ENCODE measurements at places on chromosomes 5 and 9. TPM values are rescaled to one million over a fixed set of nuclear protein-coding genes. Genes with fewer than 3 reads are reported as not detected.
A peak's percentile ranks its signal among the peaks of the same experiment; 100 is the strongest.

DNA sequence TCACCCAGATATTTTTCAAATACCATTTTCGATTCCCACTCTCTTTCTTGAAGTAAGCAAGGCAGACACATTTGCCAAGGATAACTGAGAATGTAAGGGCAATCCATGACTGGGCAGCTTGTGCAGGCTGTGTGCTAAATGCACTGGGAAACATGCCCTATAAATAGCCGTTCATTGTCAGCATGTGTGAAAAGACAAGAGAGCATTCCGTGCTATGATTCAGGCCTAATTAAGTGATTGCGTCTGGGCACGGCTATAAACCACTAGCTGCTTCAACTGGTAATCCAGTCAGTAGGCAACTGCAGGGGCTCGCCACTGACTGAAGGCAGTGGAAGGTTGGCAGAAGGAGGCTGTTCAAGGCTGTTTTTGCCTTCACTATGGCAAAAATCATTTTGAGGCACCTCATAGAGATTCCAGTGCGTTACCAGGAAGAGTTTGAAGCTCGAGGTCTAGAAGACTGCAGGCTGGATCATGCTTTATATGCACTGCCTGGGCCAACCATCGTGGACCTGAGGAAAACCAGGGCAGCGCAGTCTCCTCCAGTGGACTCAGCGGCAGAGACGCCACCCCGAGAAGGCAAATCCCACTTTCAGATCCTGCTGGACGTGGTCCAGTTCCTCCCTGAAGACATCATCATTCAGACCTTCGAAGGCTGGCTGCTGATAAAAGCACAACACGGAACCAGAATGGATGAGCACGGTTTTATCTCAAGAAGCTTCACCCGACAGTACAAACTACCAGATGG is at the start of gene HSPB3:
Gene HSPB3, plus strand, starts transcription at position 287 of the 745 bp plus-strand sequence. Its CDS starts 91 bp downstream, at position 378.
- H3K4me1 ChIP-seq = peaks cover 22% of the 10 kb centered on the region
- DNase-seq = peak; percentile 82
- no peak within 1 kb of the TSS for H3K27ac ChIP-seq
- H3K36me3 ChIP-seq = no peaks in the 10 kb centered on the region
- no peaks in the 10 kb centered on the region for H3K27me3 ChIP-seq
- no peak within 1 kb of the TSS for H3K4me3 ChIP-seq

The TNFSF15 gene
- total RNA-seq = not detected

- H3K27ac ChIP-seq = no peak overlapping the region
- H3K4me1 ChIP-seq = no peaks in the 10 kb centered on the region
Observed at GRCh38 chr5:19626211-19626610, 361.8 kb downstream of the CDH18 start.

DNA sequence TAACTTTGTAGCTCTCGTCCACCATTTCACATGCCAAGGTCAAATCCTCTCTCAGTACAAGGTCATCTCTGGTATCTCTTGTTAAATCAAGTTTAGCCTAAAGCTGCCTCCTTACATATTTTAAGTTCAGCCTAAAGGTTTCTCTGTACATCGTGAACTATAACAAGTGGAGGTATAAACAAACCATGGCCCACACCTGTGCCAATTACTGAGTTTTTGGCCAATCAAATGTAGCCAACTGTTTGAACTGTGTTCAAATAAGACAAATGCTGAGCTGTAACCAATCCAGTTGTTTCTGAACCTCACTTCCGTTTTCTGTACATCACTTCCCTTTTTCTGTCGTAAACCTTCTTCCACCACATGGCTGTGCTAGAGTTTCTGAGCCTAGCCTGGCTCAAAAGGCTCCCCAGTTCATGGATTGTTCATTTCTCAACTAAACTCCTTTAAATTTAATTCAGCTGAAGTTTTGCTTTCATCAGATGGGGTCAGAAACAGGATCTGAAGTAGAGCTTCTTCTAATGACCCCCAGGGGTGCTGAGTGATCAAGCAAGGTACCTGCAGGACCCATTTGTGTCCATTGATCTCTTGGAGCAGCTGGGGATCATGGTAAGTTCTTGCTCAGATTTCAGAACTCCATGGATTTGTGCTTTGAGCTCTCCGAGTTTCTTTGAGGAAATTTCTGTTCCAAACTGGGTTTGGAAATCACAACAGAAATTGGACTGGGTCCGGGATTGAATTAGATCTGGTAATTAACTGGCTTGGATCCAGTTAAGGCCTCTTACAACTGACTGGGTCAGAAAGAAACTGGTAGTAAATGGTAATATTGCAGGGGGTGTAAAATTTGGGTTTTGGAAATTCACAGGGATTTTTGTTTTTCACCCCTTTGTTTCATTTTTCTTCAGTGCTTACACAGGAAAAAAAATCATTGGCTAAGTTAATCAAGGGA is 11.0 kb upstream of the NANS start:
- no peaks in the 10 kb centered on the region for H3K27me3 ChIP-seq
- no peaks in the 10 kb centered on the region for H3K4me1 ChIP-seq
- DNase-seq = no peak
- no peaks in the 10 kb centered on the region for H3K36me3 ChIP-seq

- DNase-seq = no peak
- no peaks in the 10 kb centered on the region for H3K27me3 ChIP-seq
- no peaks in the 10 kb centered on the region for H3K4me1 ChIP-seq
- H3K27ac ChIP-seq = no peak overlapping the region
Observed at GRCh38 chr9:13970426-13970825, 343.5 kb downstream of the NFIB start.

DNA sequence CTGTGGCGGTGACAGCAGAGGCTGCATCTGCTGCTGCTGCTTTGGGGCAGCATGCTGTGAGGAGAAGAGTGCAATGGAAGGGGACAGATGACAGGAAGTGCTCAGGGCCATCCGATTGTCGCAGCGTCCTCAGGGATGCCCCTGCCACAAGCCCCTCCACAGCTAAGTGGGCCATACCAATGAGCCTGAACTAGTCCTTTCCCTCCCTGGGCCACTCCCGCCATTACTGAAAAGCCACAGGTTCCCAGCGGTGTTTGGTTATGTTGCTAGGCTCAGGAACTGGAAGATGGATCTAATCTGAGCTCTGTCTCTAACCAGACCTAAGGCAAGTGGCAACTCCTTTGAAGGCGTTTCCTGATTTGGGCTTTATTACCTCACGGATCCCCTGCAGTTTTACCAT is 109.2 kb downstream of the GAPVD1 start:
- H3K4me3 ChIP-seq = no peak overlapping the region
- H3K27ac ChIP-seq = no peak overlapping the region

The RELL2 gene
- 6.6 TPM for total RNA-seq

- H3K4me1 ChIP-seq = no peaks in the 10 kb centered on the region
- no peaks in the 10 kb centered on the region for H3K36me3 ChIP-seq
- no peak overlapping the region for H3K27ac ChIP-seq
- DNase-seq = no peak
- H3K27me3 ChIP-seq = no peaks in the 10 kb centered on the region
Observed at GRCh38 chr5:116404016-116404415, 170.6 kb downstream of the SEMA6A start.

DNA sequence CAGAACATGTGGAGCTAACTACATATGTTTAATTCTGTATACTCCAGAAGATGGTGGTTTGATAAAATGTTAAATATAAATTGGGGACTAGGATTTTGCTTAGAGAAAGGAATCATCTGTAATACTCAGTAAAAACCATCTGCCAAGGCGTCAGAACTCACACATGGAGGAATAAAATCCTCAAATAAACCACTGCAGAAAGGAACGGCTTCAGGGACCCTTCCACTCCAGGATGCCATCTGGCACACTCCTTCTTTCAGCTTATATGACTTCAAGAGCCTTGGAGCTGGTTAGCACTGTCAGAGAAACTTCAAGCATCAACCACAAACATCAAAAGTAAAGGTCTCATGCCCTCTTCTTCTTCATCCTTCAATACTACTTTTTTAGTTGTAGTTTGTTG is 360.6 kb downstream of the PLK2 start:
- no peak for DNase-seq
- no peak overlapping the region for H3K4me3 ChIP-seq
- H3K27me3 ChIP-seq = no peaks in the 10 kb centered on the region
- H3K36me3 ChIP-seq = no peaks in the 10 kb centered on the region

DNA sequence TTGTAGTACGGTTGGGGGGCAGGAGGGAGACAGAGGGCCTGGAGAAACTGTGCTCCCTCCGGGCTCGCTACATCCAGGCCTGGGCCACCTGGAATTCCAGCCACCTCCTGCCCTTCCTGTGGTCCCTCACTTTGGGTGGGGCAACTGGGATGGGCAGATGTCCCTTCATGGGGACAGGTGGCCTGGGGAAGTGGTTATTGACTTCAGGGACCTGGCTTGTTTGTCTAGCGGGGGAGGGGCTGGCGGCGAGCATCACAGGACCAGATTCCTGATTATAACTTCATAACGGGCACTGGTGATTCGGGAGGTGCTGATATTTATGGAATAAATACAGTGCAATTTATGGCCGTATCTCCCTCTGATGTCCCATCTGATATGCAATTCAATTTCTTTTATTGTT is 20.1 kb upstream of the LAMC3 start:
- no peak for DNase-seq
- H3K27me3 ChIP-seq = no peaks in the 10 kb centered on the region
- H3K4me1 ChIP-seq = no peaks in the 10 kb centered on the region
- H3K4me3 ChIP-seq = no peak overlapping the region
- H3K27ac ChIP-seq = no peak overlapping the region

The FUT7 gene
- not detected for total RNA-seq

GRCh38 chr5:54211912-54212311 is 98.5 kb downstream of the ARL15 start:
- H3K27ac ChIP-seq = no peak overlapping the region
- no peaks in the 10 kb centered on the region for H3K36me3 ChIP-seq
- no peak for DNase-seq
- peaks cover 14% of the 10 kb centered on the region for H3K4me1 ChIP-seq

The GLIPR2 gene
- total RNA-seq = 5.0 TPM

- DNase-seq = peak; percentile 83
- no peaks in the 10 kb centered on the region for H3K27me3 ChIP-seq
- H3K4me1 ChIP-seq = peaks cover 44% of the 10 kb centered on the region
- peak overlapping the region; percentile 85 for H3K27ac ChIP-seq
Observed at GRCh38 chr9:129336601-129337331, 158.7 kb upstream of the IER5L start.

The SPATA31A5 gene
- total RNA-seq = not detected

The ANKRD34B gene
- total RNA-seq = not detected

The ZNF608 gene
- 2.4 TPM for total RNA-seq

The PCDHGA12 gene
- total RNA-seq = 3.5 TPM

DNA sequence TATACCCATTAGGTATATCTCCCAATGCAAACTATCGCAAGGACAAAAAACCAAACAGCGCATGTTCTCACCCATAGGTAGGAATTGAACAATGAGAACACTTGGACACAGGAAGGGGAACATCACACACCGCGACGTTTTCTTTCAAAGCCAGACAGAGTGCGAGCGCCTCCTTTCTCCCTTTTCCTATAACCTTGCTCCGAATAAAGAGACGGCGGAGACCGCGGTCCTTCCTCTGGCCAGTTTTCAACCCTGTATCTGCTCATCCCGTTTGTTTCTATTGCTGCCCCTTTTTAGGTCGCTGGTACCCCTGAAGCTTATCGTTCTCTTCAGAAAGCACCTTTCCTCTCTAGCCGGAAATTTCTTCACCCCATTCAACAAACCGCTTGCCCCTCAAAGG is 1.3 kb downstream of the LVRN start:
- H3K36me3 ChIP-seq = no peaks in the 10 kb centered on the region
- H3K4me3 ChIP-seq = no peak overlapping the region
- H3K27ac ChIP-seq = no peak overlapping the region
- no peaks in the 10 kb centered on the region for H3K4me1 ChIP-seq
- peaks cover 85% of the 10 kb centered on the region for H3K27me3 ChIP-seq
- no peak for DNase-seq

DNA sequence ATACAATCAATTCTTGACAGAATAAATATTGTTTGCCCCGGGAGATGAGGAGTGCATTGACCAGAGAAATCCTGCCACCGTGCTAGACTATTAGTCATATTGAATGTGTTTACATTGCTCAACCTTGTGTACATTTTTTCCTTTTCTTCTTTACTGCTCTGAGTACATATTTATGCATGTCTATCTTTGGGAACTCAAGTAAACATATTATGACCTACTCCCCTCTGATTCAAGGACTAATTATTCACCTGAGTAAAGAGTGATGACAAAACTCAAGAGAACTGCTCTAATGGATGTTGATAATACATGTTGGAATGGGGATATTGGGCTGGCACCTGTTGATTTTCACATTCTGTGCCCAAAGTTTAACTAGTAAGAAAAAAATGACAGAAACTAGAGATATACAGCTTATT is 3.9 kb upstream of the SPINK1 start:
- H3K4me3 ChIP-seq = no peak overlapping the region
- peaks cover 3% of the 10 kb centered on the region for H3K4me1 ChIP-seq
- no peak for DNase-seq
- no peaks in the 10 kb centered on the region for H3K36me3 ChIP-seq

GRCh38 chr5:1329111-1329579 is 15.8 kb downstream of the CLPTM1L start:
- H3K4me1 ChIP-seq = peaks cover 7% of the 10 kb centered on the region
- no peaks in the 10 kb centered on the region for H3K27me3 ChIP-seq
- peak overlapping the region; percentile 75 for H3K27ac ChIP-seq

DNA sequence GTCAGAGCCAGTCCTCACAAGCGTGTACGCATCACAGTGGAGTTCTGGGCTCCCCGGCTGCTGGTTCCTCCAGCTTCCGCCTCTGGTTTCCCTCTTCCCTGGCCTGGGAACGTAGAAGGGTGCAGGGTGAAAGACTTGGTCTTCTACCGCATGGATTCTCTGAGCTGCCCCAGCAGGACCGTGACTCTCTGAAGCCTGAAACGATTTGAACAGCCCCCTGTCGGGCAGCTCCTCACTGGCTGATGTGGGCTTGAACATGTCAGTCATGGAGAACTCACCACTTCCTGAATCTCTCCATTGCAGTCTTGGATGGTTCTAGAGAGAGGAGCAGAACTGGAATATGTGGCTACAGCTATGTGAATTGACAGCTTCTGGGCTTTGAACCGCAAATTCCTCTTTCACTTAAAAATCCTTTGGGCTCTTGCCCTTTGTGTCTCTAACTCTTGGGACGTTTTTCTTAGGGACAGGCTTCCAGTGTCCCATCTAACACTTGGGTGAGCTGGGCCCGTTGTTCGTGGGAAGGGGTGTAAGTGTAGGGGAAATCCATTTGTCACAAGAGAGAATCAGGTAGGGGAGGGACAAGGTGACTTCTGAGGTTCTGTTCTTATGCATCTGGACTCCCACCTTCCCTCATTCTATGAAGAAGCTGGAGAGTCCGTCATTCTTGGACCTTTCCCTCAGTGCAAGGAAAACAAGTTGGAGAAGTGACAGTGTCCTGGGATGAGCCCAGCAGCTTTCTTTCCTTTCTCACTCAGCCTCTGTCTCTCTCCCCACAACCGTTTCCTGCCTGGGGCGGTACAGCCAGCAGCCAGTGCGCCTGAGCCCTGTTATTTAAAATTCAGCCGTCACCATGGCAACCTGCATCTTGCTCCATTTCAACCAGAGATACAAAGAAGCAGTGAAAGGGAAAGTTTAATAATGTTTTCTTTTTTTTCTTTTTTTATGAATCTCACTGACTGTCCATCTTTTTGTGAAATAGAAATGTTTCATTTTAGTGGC is 84.7 kb downstream of the PTTG1 start:
- H3K4me3 ChIP-seq = no peak overlapping the region
- H3K4me1 ChIP-seq = no peaks in the 10 kb centered on the region
- H3K27me3 ChIP-seq = peaks cover 26% of the 10 kb centered on the region
- peak; percentile 5 for DNase-seq
- no peak overlapping the region for H3K27ac ChIP-seq
